Stimulated activated CD4-positive, alpha-beta T cell treated with anti-CD3 and anti-CD28 coated beads, Interleukin-1b, Interleukin-23, amount 100 ng/mL, for 1 hour (primary cell): ENCODE measurements at places on chromosomes 6 and 20.

DNA sequence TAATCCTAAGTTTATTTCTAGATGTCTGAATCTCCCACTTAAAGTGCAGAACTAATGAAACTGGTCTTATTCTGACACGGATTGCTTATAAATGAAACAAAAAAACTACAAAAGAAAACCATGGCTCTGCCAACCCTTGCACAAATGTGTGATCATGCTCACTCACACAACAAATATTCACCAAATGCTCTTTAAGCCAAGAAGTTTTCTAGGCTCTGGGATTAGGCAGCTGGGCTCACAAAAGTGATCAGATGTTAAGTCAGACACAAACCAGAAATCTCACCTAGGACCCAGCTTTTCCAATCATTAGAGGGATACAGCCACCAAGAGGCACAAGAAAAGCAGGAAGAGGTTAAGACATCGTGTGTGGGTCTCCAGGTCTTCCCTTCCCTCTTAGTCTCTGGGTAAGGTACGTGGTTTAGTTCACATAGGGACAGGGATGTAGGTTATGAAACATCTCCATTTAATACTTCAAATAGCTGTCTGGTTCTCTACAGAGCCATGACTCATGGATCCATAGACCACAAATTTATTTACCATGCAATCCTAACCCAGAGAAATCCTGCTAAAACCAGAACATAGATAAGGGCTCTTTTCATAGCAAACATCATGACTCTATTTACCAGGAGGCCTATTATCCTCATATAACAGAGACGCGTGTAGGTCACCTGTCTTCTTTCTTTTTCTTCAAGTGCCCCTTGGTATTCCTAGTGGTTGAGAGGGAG, 165.2 kb downstream of the WDR27 start:
- no peak for DNase-seq

DNA sequence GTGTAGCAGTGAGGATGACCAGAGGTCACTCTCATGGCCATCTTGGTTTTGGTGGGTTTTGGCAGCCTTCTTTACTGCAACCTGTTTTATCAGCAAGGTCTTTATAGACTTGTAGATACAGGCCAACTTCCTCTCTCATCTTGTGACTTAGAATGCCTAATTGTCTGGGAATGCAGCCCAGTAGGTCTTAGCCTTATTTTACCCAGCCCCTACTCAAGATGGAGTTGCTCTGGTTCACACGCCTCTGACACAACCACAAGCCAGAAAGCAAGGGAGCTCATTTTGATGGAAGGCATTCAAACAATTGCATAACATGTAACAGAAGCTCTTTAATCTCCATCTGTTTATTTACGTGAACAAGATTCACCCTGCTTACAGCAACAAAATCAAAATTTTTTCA, 492.0 kb upstream of the SULF2 start:
- DNase-seq: no peak

DNA sequence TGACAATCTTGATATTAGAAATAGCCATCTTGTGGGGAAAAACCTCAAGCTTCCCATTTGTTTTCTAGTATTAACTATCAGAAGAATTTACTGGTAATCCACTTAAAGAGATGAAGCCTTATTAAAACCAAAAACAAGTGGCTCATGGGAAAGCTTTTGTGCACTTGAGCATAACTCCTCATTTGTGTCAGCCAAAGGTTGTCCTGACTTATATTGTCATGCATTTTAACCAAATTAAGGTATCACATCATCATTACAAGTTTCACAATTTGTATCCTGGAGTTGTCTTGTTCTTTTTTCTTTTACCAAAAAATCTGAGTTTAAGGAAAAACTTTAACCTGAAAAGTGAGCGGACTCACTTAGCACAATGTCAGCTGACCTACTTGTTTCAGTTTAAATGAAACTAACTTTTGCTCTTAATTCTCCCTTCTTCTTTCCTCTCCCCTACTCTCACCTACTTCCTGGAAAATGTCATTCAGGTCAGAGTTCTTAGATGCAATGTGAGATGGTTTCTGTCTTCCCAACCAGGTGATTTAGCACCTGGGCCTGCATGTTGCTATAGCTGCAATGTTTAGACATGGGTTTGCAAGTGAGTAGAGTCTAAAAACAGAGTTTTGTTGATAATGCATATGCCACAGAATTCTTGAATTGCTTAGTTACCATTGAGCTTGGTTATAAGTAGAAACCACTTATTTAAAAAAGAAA, 82.8 kb downstream of the TNFAIP3 start:
- DNase-seq: no peak

- no peak for DNase-seq
Measured at GRCh38 chr6:139439349-139439748, 64.9 kb upstream of the CITED2 start.

DNA sequence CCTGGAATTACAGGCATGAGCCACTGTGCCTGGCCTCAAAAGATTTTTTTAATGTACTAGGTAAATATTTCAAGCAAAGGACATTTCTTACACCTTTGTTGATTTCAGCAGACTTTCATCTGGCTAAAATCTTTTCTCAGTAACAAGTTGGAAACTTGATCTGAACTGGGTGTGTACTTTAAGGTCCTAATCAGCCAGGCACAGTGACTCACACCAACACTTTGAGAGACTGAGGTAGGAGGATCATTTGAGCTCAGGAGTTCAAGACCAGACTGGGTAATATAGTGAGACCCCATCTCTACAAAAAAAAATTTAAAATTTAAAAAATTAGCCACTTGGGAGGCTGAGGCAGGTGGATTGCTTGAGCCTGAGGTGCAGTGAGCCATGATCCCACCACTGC, 7.0 kb upstream of the RALGAPA2 start:
- no peak for DNase-seq
